Smooth muscle cell of the brain vasculature (primary cell): ENCODE measurements at places on chromosomes 2 and 18.

GRCh38 chr2:99880148-99880963 lies 262.0 kb downstream of the AFF3 start:
- DNase-seq: no peak

DNA sequence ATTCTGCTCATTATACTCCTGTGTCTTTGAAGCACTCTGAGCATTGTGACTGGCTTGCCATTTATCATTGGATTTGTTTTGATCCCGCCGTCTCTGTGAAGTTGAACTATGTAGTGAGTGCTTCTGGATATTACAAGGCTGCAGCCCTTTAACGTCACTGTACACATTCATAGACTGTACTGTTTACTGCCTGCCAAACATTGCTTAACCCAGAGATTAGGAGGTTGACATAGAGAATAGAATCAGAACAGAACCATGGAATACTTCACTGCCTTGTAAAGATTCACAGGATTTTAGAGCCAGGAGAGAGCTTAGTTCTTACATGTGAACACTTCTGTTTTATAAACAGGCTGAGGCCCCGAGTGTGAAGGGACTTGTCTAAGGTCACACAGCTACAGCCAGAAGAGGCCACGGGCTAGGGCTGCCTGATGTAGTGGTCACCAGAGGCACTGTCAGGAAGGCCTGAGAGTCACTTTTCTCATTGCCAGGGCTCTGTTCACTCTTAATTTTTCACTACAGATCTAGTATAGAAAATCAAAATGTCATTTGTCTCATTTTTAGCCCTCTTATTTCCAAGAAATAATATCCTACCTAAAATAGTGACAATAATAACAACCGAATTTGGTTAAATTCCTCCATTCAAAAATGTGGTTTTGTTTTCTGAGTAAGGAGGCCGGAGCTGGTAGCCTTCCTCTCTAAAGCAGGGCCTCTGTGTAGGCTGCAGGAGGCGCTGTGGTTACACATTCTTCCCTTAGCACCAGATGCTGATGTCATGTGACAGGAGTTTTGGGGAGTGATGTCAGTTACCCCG lies 87.9 kb downstream of the UGGT1 start:
- no peak for DNase-seq

DNA sequence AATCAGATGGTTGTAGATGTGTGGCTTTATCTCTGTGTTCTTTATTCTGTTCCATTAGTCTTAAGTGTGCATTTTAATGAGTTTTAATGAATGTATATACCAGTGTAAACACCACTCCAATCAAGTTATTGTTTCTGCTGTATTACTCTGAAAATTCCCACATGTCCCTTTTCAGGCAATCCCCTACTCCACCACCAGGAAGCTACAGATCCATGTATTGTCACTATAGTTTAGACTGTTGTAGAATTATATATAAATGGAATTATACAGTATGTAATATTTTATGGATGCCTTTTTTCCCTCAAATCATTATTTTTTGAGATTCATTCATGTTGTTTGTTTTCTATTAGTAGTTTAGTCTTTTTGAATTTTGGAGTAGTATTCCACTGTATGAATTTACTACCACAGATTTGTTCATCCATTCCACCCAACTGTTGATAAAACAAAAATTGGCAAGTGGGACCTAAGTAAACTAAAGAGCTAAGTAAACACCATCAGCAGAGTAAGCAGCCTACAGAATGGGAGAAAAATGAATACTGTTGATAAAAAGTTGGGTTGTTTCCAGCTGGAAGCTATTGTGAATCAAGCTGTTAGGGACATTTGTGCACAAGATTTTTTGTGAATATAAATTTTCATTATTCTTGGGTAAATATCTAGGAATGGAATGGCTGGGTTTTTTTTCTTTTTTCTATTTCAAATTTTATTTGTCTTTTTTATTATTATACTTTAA lies 262.0 kb downstream of the CAMKMT start:
- DNase-seq: no peak

DNA sequence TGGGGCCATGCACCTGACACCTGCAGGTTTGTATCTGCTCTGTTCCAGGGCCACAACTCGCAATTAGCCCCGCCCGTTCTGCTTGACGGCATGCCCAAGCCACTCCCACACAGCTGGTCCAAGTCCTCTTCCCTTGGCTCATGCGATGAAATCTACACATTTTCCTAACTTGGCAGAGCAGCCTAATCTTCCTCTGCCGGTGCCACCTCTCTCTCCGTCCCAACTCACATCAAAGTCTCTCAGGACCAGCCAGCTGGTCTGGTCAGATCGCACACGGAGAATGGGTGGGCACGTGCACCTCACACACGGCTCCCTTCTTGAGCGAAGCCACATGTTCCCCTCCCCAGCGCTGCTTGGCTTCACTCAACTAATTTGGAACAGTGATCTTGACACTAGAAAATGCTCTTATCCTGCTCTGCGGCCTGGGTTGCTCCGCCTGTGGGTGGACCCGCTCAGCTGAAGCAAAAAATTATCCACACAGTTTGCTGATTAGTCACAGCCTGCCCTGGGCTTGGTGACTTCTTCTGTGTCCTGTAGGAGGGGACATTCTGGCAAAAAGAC lies 176.7 kb downstream of the NRP2 start:
- no peak for DNase-seq

DNA sequence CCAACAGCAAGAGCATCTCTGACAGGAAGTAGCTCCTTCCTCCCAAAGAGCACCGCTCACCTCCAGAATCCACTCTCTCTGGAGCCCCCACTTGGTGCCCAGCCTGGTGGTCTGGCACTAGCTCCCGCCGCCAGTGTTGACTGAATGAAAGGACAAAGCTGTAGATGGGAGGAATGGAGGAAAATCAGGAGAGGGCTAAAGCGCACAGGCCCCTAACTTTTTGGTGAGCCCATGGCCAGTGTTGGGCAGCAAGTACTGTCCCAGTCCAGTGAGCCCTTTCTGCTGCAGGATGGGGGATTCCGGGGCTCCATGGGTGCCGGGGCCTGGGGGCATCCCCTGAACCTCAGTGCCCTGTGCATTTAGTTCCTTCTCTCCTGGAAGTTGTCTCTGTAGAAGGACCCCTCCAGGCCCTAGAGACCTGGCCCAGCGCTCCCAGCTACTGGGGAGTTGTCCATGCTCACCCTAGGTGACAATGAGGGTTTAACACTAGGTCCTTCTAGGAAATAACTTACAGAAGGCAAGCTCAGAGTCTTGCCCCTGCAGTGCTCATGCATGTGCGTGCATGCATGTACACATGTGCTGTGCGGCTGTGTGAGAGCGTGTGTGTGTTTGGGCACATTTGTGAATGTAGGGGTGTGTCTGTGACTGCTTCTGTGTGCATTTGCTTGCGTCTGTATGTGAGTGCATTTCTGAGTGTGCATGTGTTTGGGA lies 33.6 kb downstream of the GLI2 start:
- no peak for DNase-seq

DNA sequence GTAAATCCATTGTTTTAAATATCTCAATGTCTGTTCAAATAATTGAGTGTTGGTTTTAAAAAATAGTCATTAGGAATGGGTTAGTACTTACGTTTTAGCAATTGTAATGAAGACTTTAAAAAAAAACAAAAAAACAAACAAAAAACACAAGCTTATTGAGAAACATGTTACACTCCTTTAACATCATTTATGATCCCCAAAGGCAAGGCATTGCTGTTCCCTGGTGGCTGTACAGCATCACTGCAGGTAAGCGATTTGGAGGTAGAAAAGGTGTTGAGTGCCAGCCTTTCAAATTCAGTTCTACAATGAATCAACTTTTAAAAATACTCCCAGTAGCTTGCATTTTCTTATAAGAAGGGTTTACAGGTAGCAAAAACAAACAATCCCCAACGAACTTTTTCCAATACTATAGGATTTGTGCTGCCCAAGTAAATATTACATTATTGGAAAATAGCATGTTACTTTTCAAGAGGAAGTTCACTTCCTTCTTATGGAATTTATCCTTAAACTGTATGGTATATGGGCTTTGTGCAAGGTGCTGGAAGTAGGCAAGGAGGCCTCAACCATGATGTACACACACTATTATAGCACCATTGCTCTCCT lies 27.5 kb downstream of the CNRIP1 start:
- no peak for DNase-seq

DNA sequence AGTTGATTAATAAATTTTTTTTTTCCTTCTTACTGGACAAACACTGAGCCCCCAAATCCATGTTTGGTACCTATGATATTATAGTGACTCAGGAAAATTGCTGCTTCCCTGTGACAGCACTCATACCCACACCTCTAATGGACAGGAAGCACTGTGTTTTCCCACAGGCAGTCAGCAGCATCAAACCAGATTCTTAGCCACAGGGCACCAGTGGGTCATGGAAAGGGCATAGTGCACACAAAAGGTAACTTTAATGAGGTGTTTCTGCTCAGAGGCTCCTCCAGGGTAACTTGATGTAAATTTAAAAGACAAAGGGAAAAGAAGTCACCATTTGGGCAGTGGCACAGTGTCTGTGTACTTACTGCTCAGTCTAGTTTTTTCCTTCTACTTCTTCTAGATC lies 34.1 kb downstream of the SERPINB11 start:
- no peak for DNase-seq

DNA sequence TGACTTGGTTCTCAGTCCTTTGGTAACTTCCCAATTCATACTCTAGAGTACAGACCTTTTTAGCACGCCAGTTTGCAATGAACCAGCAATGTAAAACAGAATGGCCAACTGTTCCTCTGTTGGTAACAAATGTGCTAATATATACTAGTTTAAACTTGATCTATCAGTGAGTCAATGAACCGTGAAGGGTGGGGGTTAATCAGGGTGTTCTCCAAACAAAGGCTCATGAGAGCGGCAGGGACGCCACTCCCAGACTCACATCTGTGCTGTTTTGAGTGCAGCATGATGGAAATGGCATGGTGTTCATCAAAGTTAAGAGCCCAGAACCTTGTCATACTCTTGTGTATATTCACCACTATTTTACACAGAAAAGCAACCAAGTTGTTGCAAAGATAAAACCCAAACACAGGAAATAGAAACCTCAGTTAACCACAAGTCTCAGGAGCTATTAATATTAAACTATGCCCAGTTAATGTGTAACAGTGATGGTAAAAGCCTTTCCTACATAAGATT lies 70.3 kb downstream of the CERKL start:
- no peak for DNase-seq

DNA sequence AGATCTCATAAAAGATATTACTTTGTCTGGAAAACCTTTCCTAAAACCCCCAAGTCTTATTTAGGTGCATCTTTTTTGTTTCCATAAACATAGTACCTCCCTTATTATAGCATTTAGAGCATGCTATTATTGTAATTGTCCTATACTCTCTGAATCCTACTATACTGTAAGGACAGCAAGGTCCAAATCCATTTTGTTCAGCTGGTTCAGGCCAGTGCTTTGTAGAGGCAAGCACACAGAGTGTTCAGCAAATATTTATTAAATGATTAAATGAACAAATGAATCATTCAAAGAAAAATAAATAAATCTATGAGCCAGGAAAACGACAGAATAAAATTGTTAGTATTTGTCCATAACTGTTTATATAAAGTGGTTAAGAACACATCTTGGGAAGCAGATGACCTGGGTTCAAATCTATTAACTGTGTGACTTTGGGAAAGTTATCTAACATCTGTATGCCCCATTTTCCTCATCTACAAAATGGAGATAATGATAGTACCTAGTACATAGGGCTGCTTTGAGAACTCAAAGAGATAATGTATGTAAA lies 86.0 kb downstream of the COL3A1 start:
- no peak for DNase-seq

GRCh38 chr2:103007086-103007485 lies 245.3 kb downstream of the TMEM182 start:
- no peak for DNase-seq

DNA sequence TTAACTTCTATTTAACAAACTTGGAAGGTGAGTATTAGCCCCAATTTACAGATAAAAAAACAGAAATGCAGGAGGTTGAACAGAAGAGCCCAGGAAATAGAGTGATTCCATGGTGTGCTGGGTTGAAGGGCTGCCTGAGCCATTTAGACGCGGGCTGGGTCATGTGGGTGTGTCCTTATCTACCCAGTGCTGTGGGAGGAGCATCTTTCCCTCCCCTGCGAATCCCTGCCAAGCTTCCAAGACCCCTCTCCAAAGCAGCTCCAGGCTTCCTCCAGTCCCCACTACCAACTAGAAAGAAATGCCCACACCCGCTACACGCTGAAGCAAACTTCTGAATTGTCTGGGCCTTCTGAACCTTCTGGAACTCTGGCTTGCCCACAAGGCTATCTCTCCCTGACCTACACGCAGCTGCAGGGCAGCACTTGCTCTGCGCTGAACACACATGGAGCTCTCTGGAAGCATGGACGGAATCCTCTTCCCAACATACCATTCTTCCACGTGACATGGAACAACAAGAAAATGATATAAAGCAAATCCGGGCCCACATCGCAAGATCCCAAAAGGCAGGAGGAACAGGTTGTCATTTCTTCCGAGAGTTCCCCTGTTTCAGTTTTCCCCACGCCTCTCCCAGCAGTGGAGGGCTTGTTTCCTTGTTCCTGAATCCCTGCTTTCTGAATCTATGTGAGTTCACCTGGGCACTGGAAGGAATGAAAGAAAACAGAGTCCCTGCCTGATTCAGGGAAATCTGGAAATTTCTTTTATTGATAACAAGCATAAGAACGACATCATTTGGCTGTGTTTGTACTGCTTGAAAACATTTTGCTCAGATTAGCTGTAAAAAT lies 562.7 kb upstream of the ID2 start:
- no peak for DNase-seq

DNA sequence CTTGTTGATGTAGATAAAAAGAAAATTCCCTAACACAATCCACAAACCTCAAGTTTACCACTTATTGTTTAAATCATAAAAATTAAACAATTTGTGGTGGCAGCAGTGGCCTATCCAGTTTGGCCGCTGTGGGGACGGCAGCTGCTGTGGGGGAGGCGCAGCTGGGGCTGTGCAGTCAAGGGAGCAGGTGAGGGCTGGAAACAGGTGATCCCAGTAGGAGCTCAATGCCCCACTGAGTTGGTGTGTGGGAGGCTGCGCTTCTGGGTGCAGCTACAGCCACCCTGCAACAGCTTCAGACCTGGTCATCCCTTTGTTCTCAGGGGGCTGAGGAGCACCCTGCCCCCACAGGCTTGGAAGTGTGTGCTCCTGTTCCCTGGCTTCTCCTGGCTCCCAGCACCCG lies 266.0 kb upstream of the FSIP2 start:
- DNase-seq: no peak

DNA sequence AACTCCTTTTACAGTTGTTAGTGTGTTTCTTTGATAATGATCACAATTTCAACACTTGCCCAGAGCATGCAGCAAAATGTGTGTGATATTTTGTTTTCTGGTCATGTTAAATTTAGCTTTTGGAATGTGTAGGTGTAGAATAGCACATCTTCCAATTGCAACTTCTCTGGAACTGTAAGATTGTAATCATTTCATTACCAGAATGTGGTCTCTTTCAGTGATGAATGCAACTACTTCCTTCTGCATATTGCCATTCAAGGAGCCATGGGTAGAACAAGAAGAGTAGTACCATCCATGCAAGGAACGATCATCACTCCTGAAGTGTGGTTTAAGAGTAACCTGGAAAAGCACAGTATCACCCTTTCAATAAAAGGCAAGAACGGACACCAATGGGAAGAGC lies 548.8 kb upstream of the ZNF804A start:
- no peak for DNase-seq

GRCh38 chr2:186560254-186560653 lies 29.6 kb upstream of the ITGAV start:
- DNase-seq: no peak

- DNase-seq: no peak
Measured at GRCh38 chr2:116319001-116319400, 1495.5 kb upstream of the DDX18 start.
